ENCODE measurements at places on chromosomes 2 and 18.

GRCh38 chr2:68824831-68825230 lies 46.4 kb downstream of the BMP10 start:
- no peak for DNase-seq

DNA sequence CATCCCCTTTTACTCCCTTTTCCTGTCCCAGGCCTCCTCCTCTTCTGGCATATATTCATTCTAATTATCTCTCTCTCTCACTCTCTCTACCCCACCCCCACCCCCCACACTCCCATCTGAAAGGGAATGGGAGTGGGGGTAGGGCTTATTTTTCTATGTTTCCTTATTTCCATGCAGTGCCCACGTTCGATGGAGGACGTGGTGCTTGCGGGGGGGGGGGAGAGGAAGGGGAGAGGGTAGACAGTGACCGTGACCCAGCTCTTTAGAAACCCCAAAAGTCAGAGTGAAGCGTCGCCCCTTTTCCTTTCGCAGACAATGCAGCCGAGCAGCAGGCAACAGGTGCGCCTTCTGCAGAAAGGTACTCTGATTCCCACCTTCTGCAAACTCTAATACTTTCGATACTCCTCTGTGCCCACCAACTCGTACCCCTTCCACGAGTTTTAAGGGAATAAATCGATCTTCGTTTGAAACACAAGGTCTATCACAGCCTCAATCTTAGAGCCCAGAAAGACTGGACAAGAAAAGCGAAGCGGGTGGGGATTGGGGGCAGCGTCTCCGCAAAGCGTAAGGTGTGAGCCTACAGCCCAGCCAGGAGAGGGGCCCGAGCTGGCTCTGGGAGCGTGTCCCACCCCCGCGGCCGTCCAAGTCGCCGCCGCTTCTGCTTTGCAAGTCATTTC lies 891 bp upstream of the NR4A2 start:
- DNase-seq = no peak

- no peak for DNase-seq
Measured at GRCh38 chr2:2919574-2920365, 457.8 kb downstream of the EIPR1 start.

- DNase-seq = no peak
Measured at GRCh38 chr2:144229296-144229695, 290.6 kb downstream of the ZEB2 start.

- no peak for DNase-seq
Measured at GRCh38 chr2:58667137-58667774, 426.1 kb upstream of the FANCL start.

- DNase-seq = no peak
Measured at GRCh38 chr2:29113027-29113686, 2.1 kb upstream of the CLIP4 start.

- no peak for DNase-seq
Measured at GRCh38 chr2:68434981-68435380, 32.1 kb downstream of the FBXO48 start.

All from psoas muscle (tissue), 8 donors.